Hematopoietic multipotent progenitor cell (in vitro differentiated cells): ENCODE measurements at places on chromosomes 2 and 18.

DNA sequence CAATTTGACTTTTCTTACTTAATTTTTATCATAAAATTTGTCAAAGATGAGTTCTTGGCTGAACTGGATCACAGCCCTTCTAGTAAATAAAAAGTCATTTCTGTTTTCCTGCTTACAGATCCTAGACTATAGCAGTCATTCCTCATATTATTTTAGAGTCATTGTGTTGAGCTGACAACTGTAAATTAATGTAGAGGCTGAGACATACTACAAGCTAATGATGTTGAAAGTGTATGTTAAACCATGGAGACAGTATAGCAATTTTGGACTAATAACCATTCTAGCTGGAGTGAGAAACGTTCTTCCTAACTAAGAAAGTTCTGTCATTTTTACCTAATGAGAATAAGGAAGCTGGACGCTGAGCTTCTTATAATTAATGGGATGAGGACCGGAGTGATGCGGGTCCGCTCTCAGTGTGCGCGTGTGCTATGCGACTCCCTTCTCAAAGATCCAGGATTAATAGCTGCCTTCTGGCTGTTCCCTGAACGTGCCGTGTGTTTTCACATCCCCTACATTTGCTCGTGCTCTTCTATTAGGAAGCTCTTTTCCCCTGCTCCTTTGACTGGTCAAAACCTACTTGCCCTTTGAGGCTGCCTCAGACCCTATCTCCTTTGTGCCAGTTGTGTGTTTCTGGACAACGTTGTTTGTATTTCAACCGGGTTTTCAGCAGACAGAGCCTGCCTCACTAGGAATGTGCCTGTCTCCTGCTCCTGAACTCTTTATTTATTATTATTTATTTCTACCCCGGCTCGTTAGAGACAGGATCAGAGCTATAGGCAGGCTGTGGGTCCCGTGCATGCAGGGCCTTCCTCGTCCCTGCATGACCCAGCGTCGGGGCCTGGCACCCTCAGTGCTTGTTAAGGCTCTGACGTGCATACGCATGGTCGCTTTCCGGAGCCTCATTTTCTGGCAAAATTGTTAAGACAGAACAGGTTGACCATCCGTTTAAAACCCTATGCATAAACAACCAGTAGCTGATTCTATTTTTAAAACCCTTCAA, 182.6 kb downstream of the DCDC2C start:
- DNase-seq = no peak

DNA sequence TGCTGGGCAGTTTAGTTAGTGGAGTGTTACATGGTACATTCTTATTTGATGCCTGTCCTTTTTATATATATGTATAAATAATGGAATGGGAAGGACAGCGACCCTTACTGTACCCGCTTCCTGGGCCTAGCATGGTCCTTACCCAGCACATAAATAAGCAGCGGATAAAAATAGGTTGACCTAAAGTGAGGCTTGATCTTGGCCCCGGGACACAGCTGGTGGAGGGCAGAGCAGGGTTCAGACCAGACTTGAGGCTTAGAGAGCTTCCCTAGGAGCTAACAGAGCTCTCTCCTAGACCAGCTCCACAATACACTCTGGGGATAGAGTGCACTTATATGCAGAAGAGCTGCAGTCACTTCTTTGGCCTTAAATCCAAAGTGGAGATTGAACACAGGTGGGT, 46.9 kb upstream of the RPL31 start:
- DNase-seq = no peak

- no peak for DNase-seq
Measured at GRCh38 chr18:49081511-49082155, 130.9 kb upstream of the SMAD7 start.

GRCh38 chr2:64923385-64923710, 65.9 kb upstream of the SLC1A4 start:
- DNase-seq = no peak

DNA sequence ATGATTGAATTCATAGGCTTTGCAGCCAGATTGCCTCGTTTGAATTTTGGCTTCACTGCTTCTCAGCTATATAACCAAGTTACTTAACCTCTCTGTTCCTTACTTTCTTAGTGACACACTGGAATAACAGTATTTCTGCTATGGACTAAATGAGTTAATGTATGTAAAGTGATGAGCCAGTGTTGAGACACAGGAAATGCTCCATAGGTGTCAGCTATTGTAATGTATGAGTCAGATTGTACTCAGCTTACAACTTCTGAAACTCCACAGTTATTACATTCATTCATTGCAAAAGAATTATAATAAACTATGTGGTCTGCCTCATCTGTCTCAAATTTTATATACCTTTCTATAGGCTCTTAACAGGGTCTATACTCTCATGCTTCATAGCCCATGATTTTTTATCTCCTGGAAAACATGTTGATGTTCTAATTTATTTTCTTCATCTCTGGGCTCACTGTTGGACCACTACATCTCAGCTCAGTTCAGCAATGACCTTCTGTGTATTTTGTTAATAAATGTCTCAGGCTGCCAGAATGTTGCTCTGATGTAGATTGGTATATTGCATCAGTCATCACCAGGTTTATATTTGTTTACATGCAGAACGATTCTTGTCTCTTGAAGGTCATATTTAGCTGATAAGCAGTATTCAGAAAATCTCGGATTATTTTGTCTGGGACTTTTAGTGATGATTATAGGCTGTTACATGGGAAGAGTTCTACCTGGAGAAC, 76.2 kb downstream of the MAP3K20 start:
- no peak for DNase-seq

GRCh38 chr2:19829672-19830071, 72.1 kb downstream of the TTC32 start:
- no peak for DNase-seq

GRCh38 chr2:190527918-190528317, 6.6 kb downstream of the NEMP2 start:
- no peak for DNase-seq

DNA sequence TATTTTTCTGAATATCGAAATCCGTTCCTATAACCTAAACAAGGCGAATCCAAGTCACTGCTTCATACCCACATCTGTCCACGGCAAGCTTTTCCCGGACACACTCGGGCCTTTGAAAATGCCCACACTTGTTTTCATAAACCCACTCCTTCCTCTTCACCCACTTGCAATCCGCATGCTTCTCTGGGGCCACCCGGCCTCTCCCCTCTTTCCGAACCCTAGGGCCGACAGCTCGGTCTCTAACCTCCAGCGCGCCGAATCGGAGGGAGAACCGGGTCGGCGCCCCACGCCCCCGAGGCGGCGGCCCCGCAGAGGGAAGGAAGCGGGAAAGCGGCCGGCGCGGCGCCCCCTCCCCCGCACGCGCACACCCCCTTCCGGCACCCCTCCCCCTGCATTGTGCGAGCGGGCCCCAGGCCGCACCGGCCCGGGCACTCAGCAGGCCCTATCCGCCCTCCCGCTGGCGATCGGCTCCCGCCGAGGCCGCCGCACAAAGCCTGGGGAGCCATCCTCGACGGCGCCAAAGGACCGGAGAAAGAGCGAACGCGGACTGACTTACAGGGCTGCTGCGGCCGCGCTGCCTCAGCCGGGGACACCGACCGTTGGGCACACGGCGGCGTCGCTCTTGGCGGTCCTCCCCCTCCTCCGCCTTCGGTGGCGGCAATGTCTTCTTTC, 467 bp downstream of the PUM2 start:
- DNase-seq = peak; percentile 39

- no peak for DNase-seq
Measured at GRCh38 chr2:214651451-214651850, 158.0 kb downstream of the BARD1 start.
